Central memory CD8-positive, alpha-beta T cell (primary cell): ENCODE measurements at places on chromosomes 4 and X.

DNA sequence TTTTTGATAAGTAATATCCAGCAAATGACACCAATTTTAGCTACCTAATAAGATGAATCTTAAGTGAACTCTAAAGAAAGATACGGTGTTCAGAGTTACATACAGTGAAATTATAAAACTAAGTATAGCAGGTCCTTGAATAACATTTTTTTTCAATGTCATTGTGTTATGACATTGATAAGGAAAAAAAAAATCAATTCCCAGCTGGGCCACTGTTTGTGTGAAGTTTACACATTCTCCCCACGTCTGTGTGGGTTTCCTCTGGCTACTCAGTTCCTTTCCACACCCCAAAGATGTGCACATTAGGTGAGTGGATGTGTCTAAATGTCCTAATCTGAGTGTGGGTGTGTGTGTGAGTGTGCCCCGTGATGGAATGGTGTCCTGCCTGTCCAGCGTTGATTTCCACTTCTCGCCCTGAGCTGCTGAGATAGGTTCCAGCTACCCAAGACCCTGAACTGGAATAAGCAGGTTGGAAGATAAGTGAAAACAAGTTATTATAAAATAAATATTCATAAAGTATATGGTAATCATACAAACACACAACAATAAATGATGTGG is 31.2 kb upstream of the PPM1K start:
- no peak for DNase-seq

DNA sequence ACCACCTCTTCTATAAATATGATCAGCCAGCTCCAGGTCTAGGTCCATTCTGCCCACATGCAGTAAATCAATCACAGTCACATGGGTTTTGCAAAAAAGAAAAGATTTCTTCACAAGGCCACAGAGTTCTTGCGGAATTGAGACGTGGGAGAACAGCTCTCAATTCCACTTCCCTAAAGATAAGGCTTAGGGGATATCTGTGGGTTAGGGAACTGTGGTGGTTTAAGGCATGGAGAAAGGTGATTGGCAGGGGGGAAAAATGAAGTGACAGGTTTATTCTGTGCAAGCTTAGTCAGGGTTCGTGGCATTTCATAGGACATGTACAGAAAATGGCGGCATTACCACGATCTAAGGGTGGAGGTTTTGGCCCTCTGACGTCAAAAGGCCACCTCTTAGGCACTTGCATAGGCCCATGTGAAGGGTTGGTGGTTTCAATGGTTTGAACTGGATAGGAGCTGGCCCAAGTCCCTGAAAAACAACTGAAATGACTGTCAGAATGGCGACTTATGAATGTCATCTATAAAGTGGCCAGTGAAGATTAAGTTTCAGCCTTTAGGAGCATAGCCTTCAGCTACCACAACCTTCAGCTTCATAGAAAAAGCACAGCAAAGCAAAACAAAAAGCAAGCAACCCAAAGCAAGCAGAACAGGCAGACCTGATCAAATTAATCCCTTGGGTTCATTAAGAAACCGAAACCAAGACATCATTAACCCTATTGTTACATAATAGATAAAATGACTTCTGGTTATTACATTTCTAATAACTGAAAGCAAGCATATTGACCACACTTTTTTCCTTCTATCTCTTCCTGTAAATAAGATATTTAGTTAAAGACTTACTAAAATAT is 289.8 kb upstream of the SFRP2 start:
- DNase-seq = no peak

- no peak for DNase-seq
These were observed 41.6 kb downstream of the APBB2 start for GRCh38 chr4:41172786-41173185.

DNA sequence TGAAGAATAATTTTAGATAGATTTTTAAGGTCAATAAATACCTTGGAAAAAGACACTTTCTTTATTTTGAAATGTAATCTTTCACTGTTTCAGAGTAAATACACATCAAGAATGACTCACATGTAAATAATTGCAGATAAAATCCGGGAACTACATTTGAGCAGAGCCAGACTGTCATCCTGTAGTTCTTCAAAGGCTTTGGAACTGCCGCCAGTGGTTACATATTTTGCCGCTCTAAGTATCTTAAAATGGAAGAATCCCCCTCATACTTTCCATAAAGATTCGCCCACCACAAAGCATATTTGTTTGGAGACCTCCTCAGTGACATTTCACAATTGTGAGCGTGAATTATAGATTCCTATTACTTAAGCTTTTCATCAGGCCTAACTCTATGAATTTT is 607.8 kb upstream of the ZFP42 start:
- DNase-seq = no peak

GRCh38 chr4:25567253-25567652 is 88.4 kb upstream of the SLC34A2 start:
- no peak for DNase-seq

DNA sequence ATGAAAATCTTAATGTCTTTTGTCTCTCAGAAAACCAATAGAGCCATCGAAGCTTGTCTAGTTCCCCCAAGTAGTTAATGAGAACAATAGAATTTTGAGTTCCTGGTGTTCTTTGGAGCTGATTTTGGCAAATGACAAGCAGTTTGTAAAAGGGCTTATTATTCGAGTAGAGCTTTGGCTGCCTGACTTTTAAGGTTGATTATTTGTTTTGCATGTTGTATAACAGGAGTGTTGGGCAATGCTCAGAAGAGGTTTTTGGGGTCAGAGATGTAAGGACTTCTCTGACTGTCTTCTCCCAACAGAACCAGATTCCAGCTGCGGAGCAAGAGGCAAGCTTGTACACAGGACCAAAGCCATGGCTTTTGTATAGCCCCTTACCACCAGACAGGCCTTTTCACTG is 30.0 kb downstream of the ZCCHC12 start:
- no peak for DNase-seq

GRCh38 chr4:144421839-144422565 is 224.0 kb upstream of the HHIP start:
- no peak for DNase-seq

- no peak for DNase-seq
These were observed 767 bp upstream of the SMIM20 start for GRCh38 chr4:25913056-25913850.

- DNase-seq = no peak
These were observed 99.4 kb downstream of the HPGD start for GRCh38 chr4:174422893-174423256.

DNA sequence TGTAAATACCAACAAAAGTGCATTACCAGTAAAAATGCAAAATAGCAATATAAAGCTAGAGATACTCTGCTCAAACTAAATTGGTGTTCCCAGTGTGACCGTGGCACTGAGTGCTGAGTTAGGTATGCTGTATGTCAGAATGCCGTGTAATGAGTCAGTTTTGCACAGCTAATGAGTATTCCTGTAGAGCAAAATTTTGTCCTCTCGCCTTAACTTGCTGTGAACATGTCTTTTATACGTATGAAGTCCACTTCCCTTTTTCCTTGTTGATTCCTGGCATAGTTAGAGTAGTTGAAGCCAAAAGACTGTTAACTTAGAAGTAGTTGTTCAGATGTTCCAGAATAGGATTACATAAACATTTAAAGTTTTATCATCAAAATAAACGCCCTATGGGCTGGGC is 11.5 kb downstream of the DCLK2 start:
- no peak for DNase-seq

DNA sequence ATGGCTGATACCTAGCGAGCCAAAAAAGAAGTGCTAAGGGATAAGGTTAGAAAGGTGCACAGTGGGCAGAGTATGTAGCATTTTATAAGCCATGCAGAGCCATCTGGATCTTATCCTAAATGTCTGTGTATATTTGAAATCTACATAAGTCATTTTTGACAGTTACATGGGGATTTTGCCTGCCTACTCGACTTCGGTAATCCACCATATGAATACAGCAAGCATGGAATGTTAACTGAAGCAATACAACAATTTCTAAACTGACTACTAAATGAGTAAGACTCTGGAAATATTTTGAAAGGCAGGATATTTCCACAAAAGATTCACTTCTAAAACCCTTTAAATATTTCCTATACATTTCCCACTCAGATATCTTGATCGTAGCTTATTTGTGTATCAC is 122.5 kb downstream of the KCNIP4 start:
- no peak for DNase-seq

- DNase-seq = no peak
These were observed 137.7 kb downstream of the GPR143 start for GRCh38 chrX:9627922-9628321.

- DNase-seq = no peak
These were observed 73.3 kb downstream of the FRYL start for GRCh38 chr4:48706736-48707135.

- no peak for DNase-seq
These were observed 786 bp upstream of the ZFX start for GRCh38 chrX:24148535-24149350.

GRCh38 chr4:1534876-1535526 is 128.8 kb upstream of the NKX1-1 start:
- no peak for DNase-seq
